ENCODE measurements at places on chromosomes 6 and 20.
A peak's percentile ranks its signal among the peaks of the same experiment; 100 is the strongest.

DNA sequence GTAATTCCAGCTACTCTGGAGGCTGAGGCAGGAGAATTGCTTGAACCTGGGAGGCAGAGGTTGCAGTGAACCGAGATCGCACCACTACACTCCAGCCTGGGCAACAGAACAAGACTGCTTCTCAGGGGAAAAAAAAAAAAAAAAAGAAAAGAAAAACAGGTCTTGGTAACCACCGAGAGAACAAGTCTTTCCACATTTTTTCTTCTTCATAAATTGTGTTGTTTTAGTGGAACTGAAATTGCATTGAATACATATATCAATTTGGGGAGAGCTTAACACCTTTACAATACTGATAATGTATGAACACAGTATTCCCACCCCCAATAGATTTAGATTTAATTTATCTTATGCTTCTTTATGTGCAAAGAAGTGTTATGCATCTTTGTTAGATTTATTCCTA, 70.0 kb upstream of the PLEKHG1 start:
- DNase-seq, result no peak

DNA sequence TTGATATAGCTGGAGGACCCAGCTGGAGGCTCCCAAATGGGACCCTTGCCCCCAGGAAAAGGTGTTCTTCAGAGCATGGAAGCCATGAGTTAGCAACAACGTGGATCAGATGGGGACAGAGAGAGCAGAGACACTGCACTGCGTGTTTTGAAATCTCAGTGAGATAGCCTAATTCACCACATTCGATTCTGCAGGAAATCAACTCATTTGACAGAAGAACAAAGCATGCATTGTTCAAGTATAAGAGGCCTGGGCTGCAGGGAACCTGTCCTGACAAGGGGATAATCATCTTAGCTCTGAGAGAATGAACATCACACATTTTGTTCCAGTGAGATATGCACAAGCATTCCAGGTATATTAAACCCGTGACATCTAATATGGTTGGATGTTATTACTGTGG, 450.2 kb downstream of the CDH26 start:
- DNase-seq, result no peak

- DNase-seq, result no peak
Observed at GRCh38 chr6:134967711-134968110, 17.8 kb upstream of the ALDH8A1 start.

GRCh38 chr6:56899311-56899710, 55.6 kb upstream of the BEND6 start:
- no peak for DNase-seq

GRCh38 chr20:54692168-54692887, 216.9 kb downstream of the DOK5 start:
- DNase-seq, result no peak

GRCh38 chr6:137167702-137168377, 5.6 kb downstream of the IL22RA2 start:
- peak; percentile 65 for DNase-seq

DNA sequence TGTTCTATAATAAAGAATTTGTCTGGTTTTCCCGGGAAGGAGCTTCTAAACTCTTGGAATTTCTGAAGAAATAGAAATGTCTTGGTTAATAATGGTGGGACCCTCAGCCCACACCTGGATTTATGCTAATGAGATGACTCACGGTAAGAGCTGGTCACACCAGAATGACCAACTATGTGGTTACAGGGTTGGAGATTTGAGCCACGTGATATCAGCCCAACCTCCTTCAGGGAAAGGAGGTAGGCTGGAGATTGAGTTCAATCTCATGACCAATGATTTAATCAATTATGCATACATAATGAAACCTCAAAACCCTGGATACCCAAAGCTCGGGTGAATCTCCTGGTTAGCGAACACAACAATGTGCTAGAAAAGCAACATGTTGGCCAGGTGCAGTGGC, 22.1 kb upstream of the CDKN1A start:
- DNase-seq, result no peak

DNA sequence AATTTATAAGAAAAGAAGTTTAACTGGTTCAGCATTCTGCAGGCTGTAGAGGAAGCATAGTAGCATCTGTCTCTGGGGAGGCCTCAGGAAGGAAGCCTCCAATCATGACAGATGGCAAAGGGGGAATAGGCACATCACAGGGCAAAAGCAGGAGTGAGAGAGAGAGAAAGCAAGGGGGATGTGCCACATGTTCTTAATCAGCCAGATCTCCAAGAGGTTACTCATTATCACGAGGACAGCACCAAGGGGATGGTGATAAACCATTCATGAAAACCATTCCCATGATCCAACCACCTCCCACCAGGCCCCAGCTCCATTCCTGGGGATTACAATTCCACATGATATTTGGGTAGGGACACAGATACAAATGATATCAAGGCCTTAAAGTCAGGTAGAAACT, 217.5 kb upstream of the TCF21 start:
- no peak for DNase-seq

DNA sequence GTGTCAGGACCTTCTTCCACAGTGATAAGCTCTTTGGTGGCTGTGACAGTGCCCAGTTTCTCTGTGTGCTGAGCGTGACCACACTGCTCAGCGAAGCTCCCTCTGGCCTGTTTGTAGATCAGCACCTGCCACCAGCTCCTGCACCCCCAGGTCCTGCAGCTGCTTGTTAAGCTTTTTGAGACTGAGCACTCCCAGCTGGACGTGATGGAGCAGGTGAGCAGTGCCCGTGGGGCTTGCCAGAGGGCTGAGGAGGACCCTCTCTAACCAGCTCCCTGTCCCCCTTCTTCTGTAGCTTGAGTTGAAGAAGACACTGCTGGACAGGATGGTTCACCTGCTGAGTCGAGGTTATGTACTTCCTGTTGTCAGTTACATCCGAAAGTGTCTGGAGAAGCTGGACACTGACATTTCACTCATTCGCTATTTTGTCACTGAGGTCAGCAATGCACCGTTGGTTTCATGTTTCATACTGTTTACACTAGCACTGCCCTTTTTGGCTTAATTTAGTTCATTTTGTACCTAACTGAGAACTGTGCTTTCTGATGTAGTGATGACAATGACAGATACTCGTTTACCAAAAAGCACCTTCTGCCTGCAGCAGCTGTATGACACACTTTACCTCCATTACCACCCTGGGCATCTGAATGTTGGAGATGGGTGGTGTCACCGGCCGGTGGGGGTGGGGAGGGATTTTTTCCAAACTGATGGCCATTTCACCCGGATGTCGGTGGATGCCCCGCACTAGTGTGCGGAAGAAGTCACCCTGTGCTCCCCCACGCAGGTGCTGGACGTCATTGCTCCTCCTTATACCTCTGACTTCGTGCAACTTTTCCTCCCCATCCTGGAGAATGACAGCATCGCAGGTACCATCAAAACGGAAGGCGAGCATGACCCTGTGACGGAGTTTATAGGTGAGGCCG, 12.5 kb downstream of the NELFCD start:
- DNase-seq, result no peak
